ENCODE measurements at places on chromosomes 6 and 20.

DNA sequence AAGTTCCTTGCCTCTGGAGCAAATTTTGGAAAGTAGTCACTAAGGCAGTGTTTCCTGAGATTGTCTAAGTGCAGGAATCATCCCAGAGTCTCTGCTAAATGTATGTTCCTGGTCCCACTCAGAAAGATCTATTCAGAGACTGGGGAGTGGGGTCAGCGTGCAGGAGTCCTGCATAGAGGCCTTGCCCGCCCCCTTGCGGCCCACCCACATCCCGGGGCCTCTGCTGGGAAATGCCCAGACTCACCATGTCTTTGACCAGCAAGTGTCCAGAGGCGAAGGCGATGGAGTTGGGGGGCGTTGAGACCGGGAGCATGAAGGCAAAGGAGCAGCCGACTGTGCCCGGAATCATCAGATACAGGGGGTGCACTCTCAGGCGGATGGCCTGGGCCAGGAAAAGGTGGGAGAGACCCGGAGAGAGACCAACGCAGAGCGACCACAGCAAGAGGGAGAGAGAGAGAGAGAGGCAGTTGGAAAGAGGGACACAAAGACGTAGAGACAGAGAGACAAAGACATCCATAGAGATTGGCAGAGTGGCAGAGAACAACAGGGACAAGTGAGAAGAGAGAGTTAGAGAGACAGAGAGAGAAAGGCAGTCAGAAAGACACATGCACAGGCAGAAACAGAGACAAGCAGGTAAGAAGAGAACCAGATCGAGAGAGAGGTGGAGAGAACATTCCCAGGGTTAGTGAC lies 12.9 kb upstream of the OCSTAMP start:
- no peak for DNase-seq

- no peak for DNase-seq
Measured at GRCh38 chr6:82176616-82177015, 70.9 kb downstream of the IBTK start.

DNA sequence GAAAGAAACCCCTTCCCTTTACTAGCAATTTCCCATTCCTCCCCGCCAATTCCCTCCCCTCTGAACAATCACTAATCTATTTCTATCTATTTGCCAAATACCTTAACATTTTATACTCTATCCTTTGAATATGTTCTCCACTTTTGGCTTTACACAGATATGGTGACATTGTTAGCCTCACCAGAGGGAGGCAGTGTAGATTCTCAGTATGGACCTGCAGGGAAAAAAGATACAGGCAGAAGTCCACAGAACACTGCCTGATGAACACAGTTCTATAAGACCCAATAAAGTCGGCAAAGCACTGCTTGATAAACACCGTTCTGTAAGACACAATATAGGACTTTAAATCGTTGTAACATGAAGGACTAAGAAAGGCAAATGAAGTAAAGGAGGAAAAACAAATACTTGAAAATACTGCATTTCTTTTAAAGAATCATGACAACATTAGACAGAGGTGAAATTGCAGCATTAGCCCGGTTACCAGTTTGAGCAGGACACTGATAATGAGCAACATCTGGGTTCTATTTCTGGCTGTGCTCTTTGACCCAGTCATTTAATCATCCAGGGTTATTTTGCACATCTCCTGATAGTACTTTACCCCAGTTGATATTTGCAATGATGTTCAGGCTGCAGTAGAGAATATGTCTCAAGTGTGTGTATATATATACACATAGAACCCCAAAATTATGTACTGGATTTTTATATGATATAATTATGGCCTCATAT lies 296.8 kb downstream of the UTRN start:
- DNase-seq, result no peak

DNA sequence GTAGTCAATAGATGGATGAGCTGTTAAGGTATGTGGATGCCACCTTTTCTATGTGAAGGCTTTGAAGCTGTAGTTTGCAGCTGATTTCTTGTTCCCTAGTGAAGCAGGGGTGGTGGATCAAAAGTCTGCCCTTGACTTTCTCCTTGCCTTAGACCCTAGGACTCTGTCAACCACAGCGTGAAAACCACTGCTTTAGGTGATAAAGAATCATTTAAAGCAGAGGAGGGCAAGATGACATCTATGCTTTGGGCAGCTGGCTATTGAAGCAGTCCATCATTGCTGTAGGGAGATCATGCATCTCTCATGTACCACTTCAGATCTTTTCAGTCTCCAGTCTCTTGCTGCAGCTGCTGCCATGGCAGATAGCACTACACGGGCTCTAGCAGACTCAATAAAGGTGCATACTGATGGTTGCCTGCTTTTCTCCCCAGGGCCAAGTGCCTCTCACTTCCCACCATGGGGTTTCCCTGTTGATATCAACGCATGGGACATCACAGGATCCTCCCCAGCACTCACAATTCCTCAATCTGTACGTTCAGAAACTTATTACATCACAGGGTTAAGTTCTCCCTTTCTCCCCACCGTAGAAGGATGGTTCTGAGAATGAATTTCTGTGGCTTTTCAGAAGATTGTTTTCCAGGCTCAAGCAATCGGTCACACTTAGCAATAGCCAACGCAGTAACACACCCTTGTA lies 122.0 kb upstream of the STMND1 start:
- no peak for DNase-seq

- DNase-seq, result no peak
Measured at GRCh38 chr6:95230071-95230740, 347.1 kb upstream of the MANEA start.

DNA sequence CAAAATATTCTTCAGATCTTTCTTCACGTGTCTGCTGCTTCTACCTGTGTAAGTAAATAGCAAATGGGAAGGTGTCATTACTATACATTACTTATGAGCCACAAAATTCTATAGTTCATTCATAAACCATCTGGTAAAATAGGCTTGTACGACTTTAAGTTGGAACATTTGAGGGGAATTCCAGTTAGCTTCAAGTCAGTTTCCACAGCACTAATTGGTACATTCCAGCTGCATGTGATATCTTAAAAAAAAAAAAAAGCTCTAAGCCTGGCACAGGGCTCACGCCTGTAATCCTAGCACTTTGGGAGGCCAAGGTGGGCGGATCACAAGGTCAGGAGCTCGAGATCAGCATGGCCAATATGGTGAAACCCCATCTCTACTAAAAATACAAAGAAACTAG lies 23.1 kb upstream of the TFAP2B start:
- no peak for DNase-seq

GRCh38 chr20:16654858-16655535 lies 74.8 kb upstream of the SNRPB2 start:
- no peak for DNase-seq

DNA sequence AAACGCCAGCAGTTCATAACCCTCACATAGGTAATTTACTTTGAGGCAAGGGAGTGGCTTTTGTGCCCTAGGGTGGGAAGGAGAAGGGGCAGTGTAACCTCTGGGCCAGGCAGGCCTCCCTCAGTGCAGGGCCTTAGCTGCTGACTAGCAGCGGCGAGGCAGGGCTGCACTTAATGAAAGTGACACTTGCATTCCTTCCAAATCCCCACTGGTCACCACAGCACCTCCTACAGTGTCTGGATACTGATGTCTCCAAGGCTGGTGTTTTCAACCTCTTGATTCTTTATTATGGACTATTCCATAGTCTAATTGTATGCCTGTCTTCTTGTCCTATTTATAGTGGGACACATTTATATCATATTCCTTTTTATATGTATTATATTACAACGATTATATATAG lies 152.7 kb downstream of the LY86 start:
- DNase-seq, result no peak

DNA sequence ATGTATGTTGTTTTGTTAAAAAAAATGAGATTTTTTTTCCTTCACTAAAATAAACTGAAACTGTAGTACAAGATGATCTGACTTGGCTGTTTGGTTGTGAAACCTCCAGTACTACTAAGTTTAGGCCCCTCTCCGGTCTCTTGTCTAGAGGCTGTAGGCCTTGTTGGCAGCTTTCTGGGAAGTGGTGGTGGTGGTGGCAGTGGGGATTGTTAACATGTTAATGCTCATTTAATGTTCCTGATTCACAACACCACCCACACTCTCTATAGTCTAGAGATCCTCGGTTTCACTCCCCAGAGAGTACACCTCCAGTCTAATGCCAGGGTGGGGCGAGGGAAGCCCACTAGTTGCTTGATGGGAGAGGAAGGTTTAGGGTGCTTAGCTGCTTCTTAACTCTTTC lies 24.1 kb downstream of the STK4 start:
- no peak for DNase-seq

GRCh38 chr6:63389191-63389844 lies 69.5 kb upstream of the LGSN start:
- DNase-seq, result no peak

GRCh38 chr20:59365611-59366285 lies 65.3 kb downstream of the EDN3 start:
- no peak for DNase-seq

- no peak for DNase-seq
Measured at GRCh38 chr6:31588871-31589650, 3.0 kb downstream of the LST1 start.

Data from Jurkat, Clone E6-1 (cell line).